Astrocyte of the spinal cord (primary cell): ENCODE measurements at places on chromosomes 13 and 19.

- peak; percentile 69 for DNase-seq
Measured at GRCh38 chr13:104773775-104774174, 1707.6 kb upstream of the SLC10A2 start.

GRCh38 chr13:74025369-74025768 is 108.8 kb downstream of the KLF12 start:
- no peak for DNase-seq

DNA sequence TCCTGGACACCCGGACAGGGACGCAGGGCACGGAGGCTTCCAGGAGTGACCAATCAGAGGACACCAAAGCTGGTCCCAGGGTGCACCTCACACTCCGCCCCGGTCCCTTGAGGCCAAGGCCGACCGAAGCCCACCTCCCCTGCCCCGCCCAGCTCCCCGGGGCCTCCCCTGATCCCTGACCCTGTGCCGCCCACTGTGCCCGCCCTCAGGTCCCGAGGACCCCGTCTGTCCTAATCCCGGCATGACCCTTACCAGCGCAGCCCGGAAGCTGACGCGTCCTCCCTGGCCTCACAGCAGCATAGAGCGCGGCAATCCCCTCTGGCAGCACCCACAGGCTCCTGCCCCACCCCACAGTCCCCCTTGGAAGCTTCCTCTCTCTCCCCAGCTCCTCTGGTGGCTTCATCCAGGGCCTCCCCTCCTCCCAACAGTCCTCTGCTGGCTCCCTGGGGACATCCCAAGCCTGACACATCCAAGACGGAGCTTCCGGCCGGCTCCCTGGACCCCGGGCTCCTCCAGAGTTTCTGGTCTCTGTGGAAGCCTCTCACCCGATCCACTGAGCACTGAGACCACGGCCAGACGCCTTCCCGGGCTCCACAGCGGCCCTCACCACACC is 7.4 kb upstream of the CDC34 start:
- no peak for DNase-seq

- no peak for DNase-seq
Measured at GRCh38 chr19:35429698-35430408, 18.2 kb upstream of the FFAR2 start.

- DNase-seq, result peak; percentile 62
Measured at GRCh38 chr13:24168392-24168750, 7.9 kb downstream of the SPATA13 start.

DNA sequence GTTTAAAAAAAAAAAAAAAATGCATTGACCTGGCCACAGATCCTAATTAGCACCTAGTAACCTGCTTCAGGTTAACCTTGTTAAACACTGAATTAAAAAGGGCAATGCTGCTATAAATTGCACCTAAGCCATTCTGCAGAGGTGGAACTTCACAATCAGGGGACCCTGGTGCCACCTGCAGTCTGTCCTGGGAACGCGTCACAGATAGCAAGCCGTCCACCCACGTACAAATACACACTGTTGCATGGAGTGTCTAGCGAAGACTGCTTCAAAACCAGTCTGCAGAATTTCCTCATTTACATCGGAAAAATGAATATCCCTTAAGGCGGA is 169.3 kb downstream of the COL4A1 start:
- DNase-seq, result no peak

DNA sequence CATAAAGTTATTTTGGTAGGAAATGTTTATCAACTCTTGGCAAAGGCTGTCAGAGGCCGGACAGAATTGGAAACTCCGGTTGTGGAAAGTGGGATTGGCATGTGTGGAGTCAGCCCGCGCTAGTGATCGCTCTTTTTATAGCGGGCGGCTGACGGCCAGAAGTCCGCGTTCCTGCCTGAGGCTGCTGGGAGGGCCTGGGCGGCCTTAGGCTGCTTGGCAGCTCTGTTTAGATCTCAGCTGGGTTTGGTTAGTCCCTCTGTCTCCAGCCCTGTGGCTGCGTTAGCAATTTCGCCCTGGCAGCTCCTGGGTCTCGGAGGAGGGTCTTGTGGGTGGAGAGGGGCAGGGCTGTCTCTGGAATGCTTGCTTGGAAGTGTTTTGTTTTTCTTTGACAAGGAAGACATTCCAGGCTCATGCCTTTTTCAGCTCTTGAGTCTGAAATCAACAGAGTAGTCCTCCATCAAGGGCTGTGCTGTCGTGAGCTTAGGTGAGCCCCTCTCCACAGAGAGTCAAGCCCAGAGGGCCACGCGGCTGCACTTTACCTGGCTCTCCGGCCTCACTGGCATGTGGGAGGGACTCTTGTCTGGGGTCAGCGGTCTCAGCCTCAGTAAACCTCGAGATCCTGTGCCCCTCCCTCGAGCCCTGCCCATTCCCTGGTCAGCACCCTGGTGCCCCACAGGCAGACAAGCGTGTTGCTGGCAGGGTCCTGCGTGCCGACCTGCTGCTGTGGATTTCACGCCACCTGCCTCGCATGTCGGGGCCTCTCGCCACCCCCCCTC is 22.5 kb downstream of the DOT1L start:
- peak; percentile 89 for DNase-seq

DNA sequence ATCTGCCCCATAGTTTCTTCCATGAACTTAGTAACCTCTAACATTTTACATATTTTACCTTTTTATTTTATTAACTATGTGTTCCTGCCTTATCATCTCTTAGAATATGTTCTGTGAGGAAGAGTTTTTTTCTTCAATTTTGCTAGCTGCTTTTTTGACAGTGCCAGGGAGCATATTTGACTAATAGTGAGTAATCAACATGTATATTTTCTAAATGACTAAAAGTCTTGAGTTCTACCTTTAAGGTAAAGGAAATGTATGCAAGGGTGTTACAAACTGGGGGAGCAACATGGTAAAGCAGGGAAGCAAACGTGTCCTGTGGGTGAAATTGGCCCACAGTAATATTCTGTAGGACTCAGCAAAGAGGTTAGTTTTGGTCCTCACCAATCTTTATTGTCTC is 165.5 kb downstream of the NBEA start:
- no peak for DNase-seq

- no peak for DNase-seq
Measured at GRCh38 chr19:27654266-27654990, 1558.5 kb downstream of the UQCRFS1 start.

- DNase-seq, result peak; percentile 84
Measured at GRCh38 chr19:38389101-38389925, 816 bp downstream of the SPRED3 start.

DNA sequence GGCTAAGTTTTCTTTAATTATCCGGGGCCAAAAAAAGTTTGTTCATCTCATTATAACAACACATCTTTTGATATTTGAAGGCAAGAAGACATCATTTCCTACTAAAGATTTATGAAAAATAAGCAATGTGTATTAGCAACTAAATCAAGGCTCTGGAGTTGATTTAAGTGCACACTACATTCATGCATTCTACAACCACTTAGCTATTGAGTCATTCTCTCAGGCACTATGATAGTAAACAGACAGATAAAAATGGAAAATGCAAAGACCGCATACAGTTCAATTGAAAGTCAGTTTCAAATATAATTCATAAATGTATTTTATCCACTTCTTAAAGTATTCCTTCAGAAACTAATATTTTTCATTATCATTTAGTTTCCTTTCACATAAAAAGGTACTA is 1395.2 kb downstream of the PCDH9 start:
- no peak for DNase-seq

DNA sequence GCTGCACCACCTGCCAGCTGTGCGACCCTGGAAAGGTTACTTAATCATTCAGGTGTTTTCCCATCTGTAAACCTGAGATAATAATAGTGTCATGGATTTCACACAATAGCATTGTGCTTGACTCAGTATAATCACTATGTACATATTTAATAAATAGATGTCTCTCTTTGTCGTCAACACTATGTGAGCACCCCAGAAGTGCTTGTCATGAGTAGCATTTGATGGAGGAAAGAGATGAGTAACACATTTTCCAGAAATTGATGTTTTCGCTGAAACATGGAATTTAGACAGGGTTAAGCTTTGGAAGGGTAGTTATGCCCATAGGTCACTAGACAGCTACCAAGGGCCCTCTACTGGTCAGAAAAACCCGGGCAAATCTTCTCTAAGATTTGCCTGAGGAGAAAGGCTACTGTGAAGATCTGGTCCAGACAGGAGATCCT is 9.5 kb upstream of the MBNL2 start:
- peak; percentile 46 for DNase-seq

DNA sequence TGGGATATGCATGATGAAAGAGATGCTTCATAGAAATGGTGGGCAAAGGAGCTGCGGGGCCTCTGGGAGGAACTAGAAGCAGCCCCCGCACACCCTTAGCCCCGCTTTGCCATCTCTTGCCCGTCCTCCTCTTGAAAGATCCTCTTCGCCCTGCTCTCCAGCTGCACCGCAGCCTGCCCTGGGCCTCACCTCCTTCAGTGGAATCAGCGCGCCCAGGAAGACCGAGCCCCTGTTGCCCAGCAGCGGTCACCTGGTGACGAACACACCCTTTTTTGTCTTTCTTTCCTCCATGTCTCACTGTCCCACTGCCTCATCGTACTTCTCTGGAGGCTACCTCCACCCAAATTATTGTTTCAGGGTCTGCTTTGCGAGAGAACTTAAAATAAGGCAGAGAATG is 807.6 kb downstream of the UQCRFS1 start:
- DNase-seq, result no peak

GRCh38 chr13:85887406-85887805 is 88.2 kb upstream of the SLITRK6 start:
- no peak for DNase-seq

DNA sequence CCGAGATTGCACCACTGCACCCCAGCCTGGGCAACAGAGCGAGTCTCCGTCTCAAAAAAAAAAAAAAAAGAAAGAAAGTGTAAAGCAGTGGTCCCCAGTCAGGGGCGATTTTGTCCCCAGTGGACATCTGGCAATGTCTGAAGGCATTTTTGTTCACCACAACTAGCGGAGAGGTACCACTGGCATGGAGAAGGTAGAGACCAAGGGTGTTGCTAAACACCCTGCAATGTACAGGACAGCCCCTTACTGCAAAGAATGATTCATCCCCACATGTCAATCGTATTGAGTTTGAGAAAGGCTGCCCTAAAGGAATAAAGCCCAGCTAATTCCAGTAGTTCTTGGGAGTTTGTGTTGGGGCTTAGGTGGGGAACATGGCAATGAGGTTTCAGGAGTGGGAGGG is 38.7 kb downstream of the CYP4F2 start:
- DNase-seq, result no peak

- DNase-seq, result peak; percentile 47
Measured at GRCh38 chr13:33610438-33611120, 207.4 kb upstream of the RFC3 start.

DNA sequence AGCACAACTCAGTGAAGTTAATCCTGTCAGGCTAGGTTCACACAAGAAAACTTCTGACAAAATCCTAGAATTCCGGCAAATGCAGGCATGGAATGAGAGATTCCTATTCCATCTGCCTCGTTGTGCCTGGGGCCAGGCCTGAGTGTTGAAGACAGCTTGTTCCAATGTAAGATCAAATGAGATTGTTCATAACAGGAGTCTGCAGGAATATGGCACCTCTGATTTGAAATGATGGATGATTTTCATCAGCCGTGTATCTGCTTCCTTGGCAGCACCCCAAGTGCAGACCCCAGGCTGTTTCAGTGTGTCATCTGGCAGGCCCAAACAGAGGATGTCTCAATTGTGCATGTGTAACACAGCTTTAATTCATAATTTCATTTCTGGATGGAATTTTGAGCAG is 35.3 kb upstream of the SACS start:
- no peak for DNase-seq
